Aorta (tissue), 5 donors: ENCODE measurements at places on chromosomes 3 and 15. TPM values are rescaled to one million over a fixed set of nuclear protein-coding genes. Genes with fewer than 3 reads are reported as not detected.

DNA sequence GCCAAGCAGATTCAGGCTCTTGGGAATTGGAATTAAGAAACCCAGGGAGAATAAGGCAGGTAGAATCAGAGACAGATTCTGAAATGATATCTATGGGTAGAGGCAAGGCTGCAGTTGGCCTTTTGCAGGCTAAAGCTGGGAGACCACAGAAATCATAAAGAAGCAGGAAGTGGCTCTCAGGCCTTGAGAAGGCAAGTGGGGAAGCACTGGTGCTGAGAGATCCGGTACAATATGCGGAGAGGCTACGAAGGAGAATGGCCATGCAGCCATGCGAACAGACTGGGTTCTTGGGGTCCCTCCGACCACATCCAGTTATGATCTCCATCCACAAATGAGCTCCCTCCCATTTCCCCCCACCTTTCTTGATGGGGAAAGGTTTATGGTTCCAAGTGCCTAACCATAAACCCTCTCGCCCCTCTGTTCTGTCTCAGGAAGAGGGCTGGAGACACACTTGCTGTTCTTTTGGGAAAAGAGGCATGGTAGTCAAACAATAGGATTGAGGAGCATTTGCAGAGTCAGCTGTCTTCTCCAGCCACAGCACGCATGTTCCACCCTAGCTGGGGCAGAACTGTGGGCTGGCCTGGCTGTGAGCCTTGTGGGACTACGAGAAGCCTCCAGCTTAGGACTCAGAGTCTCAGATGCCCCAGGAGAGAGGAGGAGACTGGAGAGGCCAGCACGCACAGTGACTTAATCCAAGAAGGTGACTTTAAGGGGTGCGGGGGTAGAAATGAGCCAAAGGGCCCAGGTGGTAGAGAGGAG, 99.6 kb downstream of the RPLP1 start:
- H3K27me3 ChIP-seq: no peaks in the 10 kb centered on the region
- DNase-seq: no peak
- H3K27ac ChIP-seq: no peak overlapping the region
- H3K36me3 ChIP-seq: no peaks in the 10 kb centered on the region
- H3K4me1 ChIP-seq: no peaks in the 10 kb centered on the region
- no peak overlapping the region for H3K4me3 ChIP-seq

GRCh38 chr3:5898106-5898505, 710.6 kb downstream of the EDEM1 start:
- no peaks in the 10 kb centered on the region for H3K4me1 ChIP-seq
- no peak overlapping the region for H3K4me3 ChIP-seq
- no peaks in the 10 kb centered on the region for H3K36me3 ChIP-seq
- H3K27me3 ChIP-seq: no peaks in the 10 kb centered on the region
- DNase-seq: no peak

DNA sequence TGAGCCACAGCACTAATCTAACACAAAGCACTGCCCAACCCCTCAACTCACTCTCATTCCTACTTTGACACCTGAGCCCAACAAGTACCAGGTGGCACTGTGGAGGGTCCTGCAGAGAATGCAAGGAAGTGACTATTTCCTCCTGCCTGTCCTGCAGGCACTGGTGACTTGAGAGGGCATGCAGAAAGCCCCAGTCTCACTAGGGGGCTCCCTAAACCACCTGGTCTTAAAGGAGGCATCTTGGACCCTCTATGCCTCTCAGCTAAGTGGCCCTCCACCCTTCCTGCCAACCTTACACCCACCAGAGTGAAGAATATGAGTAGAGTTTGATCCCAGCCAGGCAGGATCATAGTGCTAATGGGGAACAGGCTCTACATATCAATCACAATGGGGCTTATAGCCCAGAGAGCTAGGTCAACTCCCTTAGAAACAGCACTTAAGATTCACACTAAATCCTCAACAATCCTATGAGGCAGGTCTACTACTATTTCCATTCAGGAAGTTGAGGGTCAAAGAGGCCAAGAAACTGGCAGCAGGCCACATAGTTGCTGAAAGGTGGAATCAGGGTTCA, 15.2 kb downstream of the TRAIP start:
- DNase-seq: no peak
- H3K36me3 ChIP-seq: no peaks in the 10 kb centered on the region
- H3K27me3 ChIP-seq: no peaks in the 10 kb centered on the region
- H3K4me3 ChIP-seq: no peak overlapping the region

DNA sequence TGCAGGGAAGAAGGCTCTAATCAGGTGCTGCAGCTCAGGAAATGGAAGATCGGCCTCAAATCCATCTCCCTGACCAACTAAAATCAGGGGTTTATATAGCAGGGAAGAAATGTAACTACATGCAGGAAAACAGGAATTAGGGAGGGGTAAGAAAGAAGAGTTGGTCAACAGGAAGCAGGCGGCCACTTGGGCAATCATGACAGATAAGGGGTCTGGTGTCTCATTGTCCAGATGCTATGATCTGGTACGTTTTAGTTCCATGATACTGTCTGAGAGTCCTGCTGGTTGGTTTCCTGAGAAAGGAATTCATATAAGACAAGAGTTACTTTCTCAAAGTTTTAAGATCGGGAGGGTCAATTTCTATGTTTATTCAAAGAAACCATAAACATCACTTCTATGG, 24.2 kb downstream of the KATNBL1 start:
- DNase-seq: no peak
- H3K27ac ChIP-seq: no peak overlapping the region
- H3K36me3 ChIP-seq: no peaks in the 10 kb centered on the region
- H3K4me1 ChIP-seq: peaks cover 5% of the 10 kb centered on the region
- no peak overlapping the region for H3K4me3 ChIP-seq
- no peaks in the 10 kb centered on the region for H3K27me3 ChIP-seq

- no peak for DNase-seq
- H3K36me3 ChIP-seq: no peaks in the 10 kb centered on the region
- no peaks in the 10 kb centered on the region for H3K4me1 ChIP-seq
Observed at GRCh38 chr3:168951368-168951767, 712.1 kb downstream of the MECOM start.

The CAND2 gene
- total RNA-seq: 23.5 TPM
